ENCODE measurements at places on chromosomes 2 and 18. TPM values are rescaled to one million over a fixed set of nuclear protein-coding genes. Genes with fewer than 3 reads are reported as not detected.
A peak's percentile ranks its signal among the peaks of the same experiment; 100 is the strongest.

C1QL2 gene
- total RNA-seq, result not detected

CRACDL gene
- total RNA-seq, result 12.9 TPM

MOCOS gene
- total RNA-seq, result 69.1 TPM

GRCh38 chr2:162044586-162044985 is 29.4 kb downstream of the DPP4 start:
- DNase-seq, result no peak
- no peaks in the 10 kb centered on the region for H3K27me3 ChIP-seq
- no peaks in the 10 kb centered on the region for H3K36me3 ChIP-seq

DNA sequence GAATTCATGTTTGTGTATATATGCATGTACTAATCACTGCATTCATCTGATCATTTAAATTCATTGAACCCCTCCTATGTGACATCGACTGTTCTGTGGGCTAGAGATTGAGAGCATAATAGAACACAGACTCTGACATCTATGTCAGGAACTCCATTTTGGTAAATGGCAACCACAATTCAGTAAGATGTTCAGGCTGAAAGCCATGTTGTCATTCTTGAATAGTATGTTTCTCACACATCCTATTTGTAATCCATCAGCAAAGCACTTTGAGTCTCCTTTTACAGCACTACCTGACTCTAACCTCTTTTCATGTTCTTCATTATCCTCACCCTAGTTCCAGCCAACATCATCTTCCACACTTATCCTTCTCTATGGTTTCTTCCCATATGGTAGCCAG is 413.8 kb upstream of the MEX3C start:
- no peak overlapping the region for H3K4me3 ChIP-seq
- H3K4me1 ChIP-seq, result peaks cover 26% of the 10 kb centered on the region
- H3K27me3 ChIP-seq, result no peaks in the 10 kb centered on the region
- no peak overlapping the region for H3K27ac ChIP-seq
- no peak for DNase-seq
- H3K36me3 ChIP-seq, result no peaks in the 10 kb centered on the region

GRCh38 chr2:205156457-205156856 is 525.8 kb upstream of the NRP2 start:
- H3K27ac ChIP-seq, result no peak overlapping the region
- no peaks in the 10 kb centered on the region for H3K4me1 ChIP-seq
- no peaks in the 10 kb centered on the region for H3K36me3 ChIP-seq

- H3K4me3 ChIP-seq, result no peak overlapping the region
- no peaks in the 10 kb centered on the region for H3K27me3 ChIP-seq
- H3K4me1 ChIP-seq, result no peaks in the 10 kb centered on the region
- peak overlapping the region; percentile 44 for H3K27ac ChIP-seq
- H3K36me3 ChIP-seq, result no peaks in the 10 kb centered on the region
These were observed 16.3 kb upstream of the CCDC68 start for GRCh38 chr18:54975598-54975997.

DNA sequence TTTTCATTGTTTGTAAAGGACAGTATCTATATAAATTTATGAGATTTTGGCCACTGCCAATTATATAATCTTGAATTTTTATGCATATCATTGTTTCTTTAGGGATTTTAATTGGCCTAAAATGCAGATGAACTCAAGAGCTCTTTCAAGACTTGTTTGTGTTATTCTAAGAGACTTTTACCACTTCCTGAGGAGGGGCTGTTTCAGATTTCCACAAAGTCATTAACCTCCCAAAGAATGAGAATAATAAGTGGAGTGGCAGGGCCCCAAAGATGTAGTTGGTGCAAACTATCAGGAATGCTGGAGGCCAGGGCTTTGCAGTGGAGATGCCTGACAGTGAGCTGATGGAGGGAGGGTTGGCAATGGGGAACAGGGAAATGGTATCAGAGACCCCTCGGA is 15.5 kb upstream of the ACVR1 start:
- no peak for DNase-seq
- peaks cover 11% of the 10 kb centered on the region for H3K4me1 ChIP-seq
- H3K27me3 ChIP-seq, result no peaks in the 10 kb centered on the region
- no peak overlapping the region for H3K4me3 ChIP-seq
- no peaks in the 10 kb centered on the region for H3K36me3 ChIP-seq
- H3K27ac ChIP-seq, result no peak overlapping the region

DNA sequence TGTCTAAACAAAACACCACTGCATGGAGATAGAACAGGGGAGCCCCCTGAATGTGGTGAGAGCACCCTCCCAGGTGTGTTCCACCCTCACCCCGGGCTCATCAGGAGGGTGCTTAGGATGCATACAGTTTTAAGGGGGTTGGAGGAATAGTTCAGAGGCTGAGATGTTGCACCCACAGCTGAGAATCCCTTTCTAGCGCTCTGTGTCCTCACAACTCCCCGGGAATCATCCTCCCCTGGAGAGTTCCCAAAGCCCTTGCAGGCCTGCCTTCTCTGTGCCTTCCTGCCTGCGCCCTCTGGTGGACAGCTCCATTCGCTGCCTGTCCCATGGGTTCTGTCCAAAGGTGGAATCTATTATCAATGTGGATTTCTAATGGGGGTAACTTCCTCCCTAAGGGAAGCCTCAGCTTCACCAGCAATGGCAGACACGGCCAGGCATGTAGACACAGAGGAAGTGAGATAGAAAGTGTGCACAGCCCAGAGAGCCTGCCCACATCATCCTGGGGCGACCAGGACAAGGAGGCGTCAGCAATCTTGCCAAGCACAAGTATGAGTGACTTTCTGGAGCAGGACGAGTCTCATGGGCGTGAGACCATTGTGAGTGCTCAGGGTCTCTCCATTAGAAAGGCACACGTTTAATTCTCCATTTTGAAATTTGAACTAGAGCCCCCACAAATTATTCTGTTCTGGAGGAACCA is 1.2 kb upstream of the UGT1A5 start:
- peak; percentile 86 for DNase-seq
- H3K4me1 ChIP-seq, result peaks cover 31% of the 10 kb centered on the region
- no peak overlapping the region for H3K4me3 ChIP-seq
- H3K27me3 ChIP-seq, result no peaks in the 10 kb centered on the region

DNA sequence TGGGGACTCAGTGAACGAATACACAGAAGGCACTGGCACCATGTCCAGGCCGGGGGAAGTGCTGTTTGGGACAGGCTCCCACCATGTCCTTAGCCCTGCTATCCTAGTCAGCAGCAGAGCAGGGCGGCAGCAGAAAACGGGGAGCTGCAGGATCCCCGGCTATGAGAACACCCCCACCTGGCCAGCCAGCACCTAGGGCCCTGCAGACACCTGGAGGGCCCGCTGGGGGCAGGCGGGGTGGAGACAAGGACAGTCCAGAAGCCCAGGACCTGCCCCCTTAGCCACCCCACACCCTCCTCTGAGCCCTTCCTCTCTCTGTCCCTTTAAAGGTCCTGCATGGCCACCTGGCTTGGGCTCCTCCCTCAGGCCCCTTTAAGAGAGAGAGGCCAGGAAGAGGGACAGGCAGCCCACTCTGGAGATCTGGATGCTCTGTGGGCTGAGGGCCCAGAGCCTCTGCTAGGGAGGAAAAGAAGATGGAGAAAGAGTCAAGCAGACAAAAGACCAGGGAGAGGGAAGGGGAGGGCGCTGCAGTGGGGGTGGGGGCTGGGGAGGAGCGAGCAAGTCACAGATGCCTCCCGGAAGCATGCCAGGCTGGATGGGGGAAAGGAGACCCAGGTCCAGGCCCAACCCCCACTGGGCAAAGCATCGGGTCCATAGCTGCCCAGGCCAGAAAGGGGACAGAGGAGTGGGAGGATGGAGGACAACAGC is 48.6 kb downstream of the BIN1 start:
- H3K36me3 ChIP-seq, result peaks cover 11% of the 10 kb centered on the region
- H3K27me3 ChIP-seq, result no peaks in the 10 kb centered on the region
- no peaks in the 10 kb centered on the region for H3K4me1 ChIP-seq
- H3K27ac ChIP-seq, result no peak overlapping the region

DNA sequence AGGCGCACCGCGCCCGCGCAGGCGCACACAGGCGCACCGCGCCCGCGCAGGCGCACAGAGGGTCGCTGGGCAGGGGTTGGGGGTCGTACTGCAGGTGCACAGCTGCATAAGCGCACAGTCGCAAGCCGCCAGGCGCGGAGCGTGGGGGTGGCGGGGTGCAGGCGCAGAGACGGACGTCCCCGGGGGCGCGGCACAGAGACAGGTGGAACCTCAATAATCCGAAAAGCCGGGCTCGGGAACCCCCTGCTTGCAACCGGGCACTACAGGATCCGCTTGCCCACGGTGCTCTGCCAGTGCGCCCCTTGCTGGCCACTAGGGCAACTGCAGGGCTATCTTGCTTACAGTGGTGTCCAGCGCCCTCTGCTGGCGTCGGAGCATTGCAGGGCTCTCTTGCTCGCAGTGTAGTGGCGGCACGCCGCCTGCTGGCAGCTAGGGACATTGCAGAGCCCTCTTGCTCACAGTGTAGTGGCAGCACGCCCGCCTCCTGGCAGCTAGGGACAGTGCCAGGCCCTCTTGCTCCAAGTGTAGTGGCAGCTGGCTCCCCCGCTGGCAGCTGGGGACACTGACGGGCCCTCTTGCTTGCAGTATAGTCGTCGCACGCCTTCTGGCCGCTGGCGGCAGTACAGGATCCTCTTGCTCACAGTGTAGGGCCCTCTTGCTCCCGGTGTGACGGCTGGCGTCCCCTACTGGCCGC is 34.9 kb downstream of the FAM110C start:
- DNase-seq, result peak; percentile 30
- no peaks in the 10 kb centered on the region for H3K36me3 ChIP-seq
- H3K27me3 ChIP-seq, result no peaks in the 10 kb centered on the region
- H3K27ac ChIP-seq, result no peak overlapping the region

DNA sequence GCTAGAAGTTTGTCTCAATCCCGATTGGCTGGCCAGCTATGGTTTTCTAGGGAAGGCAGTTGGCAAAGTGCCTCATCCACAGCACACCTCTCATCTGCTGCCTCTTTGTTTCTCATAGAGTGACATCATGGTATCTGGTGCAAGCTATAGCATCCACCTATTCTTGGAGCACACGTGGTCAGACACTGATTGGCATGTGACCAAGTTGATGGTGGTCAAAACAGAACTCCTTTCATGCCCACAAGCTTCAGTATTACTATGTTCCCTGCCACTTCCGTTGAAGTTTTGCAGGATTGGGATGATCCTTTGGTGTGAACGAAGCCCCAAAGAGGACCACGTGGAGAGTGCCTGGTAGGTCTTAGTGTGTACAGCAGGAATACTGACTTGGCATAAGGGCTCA is 28.8 kb downstream of the TTC32 start:
- H3K36me3 ChIP-seq, result no peaks in the 10 kb centered on the region
- DNase-seq, result no peak
- H3K27ac ChIP-seq, result no peak overlapping the region
- H3K4me3 ChIP-seq, result no peak overlapping the region
- H3K4me1 ChIP-seq, result no peaks in the 10 kb centered on the region

All from MCF 10A (cell line).